ENCODE measurements at places on chromosomes 2 and 18.
A peak's percentile ranks its signal among the peaks of the same experiment; 100 is the strongest.

- DNase-seq = no peak
Measured at GRCh38 chr2:225130093-225130492, 87.8 kb upstream of the DOCK10 start.

GRCh38 chr2:166090346-166090745 lies 37.5 kb downstream of the SCN1A start:
- DNase-seq = no peak

DNA sequence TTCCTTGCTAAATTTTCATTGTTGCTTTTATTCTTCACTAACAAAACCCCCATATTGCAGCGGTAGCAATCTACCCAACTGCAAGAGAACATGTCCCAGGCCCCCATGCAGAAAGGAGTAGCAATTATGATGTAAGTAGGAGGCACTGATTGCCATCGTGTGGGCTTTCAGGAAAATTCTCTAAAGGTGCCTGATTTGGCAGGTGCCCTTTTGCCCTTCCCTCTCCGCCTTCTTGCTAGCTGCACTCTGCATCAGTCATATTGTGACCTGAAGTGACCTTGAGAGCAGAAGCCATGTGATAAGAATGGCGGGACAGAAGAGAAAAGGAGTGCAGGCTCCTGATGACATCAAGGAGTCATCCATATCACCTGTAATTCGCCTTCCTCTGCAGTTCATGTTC lies 112.1 kb downstream of the NCKAP5 start:
- DNase-seq = no peak

- DNase-seq = no peak
Measured at GRCh38 chr2:59425247-59425646, 1128.2 kb downstream of the BCL11A start.

GRCh38 chr2:207283356-207283755 lies 117.6 kb upstream of the KLF7 start:
- DNase-seq = no peak

DNA sequence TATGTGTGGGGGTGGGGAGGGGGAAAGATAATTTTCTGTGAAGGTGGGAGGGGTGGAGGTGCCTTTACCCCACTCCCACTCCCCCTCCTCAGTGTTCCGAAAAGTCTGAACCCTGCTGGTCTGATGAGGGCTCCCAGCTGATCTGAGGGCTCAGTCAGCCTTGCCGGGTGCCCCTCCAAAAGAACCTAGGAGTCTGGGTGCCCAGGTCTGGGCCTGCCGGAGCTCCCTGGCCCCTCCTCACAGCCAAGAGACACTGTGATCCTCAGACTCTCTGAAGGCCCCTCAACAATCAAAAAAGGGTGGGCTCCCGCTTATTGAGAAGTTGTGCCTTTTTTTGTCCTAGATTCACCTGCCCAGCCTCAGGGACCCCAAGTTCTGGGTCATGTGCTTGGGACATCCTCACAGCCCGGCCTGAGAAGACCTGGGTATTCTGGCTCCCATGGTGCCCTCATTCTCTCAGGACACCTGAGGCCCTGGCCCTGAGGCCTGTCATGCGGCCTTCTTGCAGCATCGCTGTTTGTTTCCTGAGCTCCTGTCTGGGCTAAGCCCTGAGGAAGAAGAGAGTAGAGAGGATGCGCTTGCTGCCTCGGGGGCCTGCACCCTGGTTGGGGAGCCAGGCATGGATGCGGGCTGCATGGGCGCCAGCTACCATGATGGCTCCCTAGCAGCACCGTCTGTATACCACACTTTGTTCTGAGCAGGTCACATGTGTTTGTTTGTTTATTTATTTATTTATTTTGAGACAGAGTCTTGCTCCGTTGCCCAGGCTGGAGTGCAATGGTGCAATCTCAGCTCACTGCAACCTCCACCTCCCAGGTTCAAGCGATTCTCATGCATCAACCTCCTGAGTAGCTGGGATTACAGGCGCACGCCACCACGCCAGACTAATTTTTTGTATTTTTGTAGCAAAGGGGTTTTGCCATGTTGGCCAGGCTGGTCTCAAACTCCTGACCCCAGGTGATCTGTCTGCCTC lies 44.0 kb downstream of the SDC1 start:
- no peak for DNase-seq

DNA sequence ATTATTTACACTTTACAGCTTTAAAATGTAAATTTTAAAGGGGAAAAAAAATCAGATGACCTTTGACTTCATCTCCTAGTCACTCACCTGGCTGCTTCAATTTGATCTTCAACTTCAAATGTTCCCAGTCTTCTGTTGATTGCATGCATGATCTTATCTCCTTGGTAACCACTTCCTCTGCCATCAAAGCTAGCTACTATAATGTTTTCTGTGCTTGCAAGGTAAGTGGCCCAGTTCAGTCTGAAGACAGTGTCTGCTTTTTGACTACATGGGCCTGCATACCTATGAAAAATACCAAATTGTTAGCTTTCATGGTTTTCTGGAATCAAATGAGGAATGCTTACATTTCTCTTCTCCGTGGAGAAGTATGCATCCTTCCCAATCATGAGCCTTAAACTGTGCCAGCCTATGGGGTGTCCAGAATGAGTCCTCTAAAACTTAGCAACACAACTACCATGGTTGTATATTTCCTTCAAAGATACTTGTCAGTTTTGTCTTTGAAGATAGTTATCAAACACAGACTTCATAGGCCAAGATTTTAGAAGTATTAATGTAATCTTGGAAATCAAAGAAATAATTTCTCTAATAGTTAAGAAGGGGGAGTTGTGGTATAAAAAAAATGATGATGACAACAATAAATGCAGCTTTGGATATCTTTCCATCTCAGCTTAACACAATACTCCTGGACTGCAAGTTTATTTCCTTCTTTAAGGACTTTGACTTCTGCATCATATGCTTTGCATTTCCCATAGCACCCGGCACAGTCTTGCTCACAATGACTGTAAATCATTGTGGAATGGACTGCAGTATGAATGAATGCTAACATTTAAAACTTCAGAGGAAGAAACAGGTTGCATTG lies 62.1 kb downstream of the DPP4 start:
- no peak for DNase-seq

- no peak for DNase-seq
Measured at GRCh38 chr2:164967781-164968228, 12.5 kb upstream of the SLC38A11 start.

- DNase-seq = no peak
Measured at GRCh38 chr2:70009762-70010575, 48.5 kb upstream of the ASPRV1 start.

DNA sequence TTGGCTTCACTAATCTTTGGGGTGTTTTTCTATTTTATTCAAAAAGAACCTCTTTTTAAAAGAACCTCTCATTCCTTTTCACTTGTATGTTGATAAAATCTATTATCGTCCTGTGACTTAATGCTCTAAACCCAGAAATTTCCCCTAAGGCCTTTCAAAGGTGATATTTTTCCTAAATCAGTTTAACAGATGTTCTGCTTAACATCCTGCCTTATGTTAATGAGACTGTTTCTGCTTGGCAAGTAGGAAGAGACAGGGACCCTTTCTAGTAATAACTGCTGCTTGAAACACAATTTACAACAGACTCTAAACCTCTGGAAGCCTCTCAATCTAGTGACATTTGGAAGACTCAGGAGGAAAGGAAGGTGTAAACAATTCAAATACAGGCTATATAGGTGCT lies 128.8 kb downstream of the KCNJ3 start:
- DNase-seq = no peak

DNA sequence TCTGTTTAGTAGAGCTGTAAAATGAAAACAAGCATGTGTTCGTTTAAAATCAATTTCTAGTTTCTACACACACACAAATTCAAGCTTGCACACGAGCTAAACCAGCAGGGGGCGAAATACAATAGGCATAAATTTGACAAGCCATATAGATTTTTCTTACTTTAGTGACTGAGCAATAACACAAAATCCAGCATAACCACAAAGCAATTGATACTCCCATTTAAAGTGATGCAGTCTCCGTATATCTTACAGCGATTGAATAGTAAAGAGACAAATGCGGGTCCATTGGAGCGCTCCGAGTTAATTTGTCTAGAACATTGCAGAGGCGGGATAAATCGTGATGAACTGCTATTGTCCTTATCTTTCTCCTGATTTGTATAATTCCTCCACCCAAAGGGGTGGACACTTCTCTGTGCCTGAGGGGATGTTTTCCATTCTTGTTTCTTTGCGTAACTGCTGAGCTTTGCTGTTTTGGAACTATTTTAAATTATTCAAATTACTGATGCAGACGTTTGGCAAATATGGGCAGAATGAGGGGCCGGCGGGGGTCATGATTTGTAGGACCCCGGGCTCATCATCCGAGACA lies 1.2 kb upstream of the AFTPH start:
- peak; percentile 71 for DNase-seq

DNA sequence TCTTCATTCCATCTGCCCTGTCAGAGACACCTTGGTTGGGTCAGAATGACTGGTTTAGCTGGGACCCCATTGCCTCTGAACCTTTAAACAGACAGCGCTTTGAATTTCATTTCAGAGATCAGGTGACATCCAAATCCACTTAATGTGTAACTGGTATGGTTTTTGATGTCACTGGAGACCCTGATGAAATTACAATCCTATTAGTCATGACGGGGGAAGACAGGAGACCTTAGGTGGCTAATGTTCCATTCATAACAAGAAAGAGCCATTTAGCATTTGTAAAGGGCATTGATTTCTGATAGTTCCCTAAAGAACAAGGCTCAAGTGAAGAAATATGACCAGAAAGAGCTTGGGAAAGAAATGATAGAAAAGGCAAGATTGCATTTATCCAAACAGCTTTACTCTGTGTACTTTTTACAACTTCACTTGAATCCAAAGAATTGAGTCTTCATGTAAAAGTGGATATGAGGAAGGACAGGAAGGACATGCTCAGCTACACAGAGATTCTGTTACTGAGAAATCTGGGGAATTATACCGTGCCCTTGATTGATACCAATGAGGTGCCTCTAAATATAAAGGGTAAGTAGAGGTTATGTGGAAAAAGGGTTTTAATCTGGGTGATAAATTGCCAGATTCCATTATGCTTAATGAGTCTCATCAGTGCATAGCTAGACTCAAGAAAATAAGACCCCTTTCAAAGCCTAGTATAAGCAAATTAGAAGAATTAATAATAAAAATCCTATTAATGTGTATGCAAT lies 198.2 kb downstream of the NCKAP5 start:
- no peak for DNase-seq

DNA sequence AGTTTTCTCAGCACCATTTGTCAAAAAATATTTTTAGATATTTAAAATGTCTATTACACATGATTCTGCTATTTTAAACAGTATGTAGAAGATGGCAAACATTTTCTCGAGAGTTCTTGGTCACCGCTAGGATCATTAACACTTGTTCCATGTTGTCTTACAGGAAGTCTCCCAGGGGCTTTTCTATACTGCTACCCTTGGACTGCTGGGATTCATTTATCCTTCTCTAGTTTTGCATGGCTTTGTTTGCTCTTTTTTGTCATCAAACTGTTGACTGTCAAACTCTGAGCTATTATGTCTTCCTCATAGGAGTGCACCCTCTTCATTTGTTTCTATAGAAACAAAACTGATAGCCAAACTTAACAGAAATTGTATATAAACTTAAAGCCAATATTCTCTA lies 184.9 kb downstream of the CDCA7 start:
- DNase-seq = no peak

DNA sequence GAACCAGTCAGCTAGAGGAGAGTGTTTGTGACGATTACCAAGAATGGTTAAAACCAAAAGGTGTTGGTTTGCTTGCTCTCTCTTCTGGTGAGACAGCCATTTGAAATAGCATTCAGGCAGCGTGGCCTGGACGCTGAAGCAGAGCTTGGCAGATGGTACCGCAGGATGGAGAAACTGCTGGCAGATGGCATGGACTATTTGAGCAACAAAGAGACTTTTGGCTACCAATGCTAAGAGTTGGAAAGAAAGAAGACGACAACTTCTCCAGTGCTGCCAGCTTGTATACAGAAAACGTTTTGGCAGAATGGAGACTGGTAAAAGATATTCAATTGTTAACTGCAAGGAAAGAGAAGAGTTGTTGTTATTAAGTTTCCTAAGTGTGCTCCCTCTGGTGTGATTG lies 315.0 kb downstream of the PARD3B start:
- no peak for DNase-seq

DNA sequence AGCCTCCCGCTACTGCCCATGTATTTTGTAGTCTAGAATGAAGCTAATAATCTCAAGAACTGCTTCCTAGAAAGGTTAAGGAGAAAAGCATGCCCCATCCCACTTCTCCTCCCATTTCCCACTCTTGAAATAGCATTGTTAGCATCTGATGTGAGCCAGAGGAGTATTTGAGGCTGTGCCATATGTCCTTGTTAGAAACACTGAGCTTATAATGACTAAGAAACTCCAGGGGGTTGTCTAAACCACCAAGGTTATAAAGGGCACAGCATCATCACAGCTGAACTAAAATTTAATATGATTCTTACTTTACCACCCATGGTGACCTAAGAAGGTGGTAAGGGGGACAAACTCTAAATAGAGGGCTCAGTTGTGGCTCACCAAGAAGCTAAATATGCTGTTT lies 16.6 kb downstream of the TSPYL6 start:
- no peak for DNase-seq

- no peak for DNase-seq
Measured at GRCh38 chr2:237432484-237433092, 18.6 kb upstream of the COL6A3 start.

DNA sequence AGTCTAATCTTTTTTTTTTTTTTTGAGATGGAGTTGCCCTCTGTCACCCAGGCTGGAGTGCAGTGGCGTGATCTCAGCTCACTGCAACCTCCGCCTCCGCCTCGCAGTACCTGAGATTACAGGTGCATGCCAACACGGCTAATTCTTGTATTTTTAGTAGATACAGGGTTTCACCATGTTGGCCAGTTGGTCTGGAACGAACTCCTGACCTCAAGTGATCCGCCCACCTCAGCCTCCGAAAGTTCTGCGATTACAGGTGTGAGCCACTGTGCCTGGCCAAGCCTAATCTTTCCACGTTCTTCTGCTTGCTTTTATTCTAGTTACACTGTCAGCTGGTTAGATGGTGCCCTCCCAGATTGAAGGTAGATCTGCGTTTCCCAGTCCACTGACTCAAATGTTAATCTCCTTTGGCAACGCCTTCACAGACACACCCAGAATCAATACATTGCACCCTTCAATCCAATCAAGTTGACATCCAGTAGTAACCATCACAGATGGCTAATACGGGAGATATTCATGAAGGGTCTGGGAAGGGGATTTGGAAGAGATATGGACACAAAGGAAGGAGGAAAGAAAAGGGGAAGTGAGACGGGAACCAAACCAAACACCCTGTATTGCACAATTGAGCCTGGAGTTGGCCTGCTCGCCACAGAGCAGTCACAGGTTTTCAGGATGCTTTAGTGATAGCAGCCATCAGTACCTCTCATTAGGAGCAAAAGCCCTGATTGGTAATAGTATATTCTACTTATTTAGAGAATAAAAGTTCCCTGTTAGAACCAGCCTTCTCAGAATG lies 229.8 kb downstream of the PIK3C3 start:
- DNase-seq = no peak

- DNase-seq = peak; percentile 5
Measured at GRCh38 chr2:44680424-44680971, 261.0 kb upstream of the SIX3 start.

GRCh38 chr2:134338208-134338607 lies 84.3 kb downstream of the MGAT5 start:
- DNase-seq = no peak

GRCh38 chr2:205086662-205087061 lies 541.4 kb downstream of the PARD3B start:
- DNase-seq = no peak
